ENCODE measurements at places on chromosomes 5 and 9.

DNA sequence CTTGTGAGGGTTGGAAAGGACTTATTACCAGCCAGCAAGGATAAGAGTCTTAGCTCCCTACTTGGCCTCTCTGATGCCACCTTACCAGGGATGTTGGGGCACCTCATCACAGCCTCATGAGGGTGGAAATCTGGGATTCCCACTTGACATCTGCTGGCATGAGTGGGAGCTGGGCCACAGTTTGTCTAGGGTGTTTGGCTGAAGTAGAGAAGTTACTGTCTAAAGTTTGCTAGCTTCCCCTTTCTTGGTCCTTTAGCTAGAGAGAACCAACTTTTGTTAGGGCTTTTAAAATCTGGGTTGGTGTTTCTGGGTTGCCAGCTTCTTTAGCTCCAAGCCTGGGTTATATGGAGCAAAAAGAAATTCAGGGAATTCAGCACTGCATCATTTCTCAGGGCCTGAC is 57.5 kb upstream of the GNA14 start:
- no peak for DNase-seq

GRCh38 chr9:122580360-122580759 is 2.8 kb downstream of the OR1L8 start:
- no peak for DNase-seq

DNA sequence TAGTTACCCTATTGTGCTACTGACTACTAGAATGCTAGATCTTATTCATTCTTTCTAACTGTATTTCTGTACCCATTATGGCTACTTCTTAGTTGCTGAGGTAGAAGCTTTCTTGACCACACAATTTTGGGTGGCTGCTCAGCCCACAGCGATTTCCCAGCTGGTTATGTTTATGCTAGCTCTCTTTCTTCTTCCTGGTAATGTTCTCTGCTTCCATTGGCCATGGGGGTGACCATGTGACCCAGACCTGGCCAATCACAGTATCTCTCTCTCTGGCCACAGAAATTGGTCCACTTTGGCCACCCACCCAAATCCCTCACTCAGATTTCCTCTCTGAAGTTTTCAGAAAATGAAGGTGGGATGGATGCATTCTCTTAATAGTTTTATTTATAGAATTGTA is 427.9 kb upstream of the CLINT1 start:
- no peak for DNase-seq

GRCh38 chr9:97563458-97564135 is 62.1 kb downstream of the TMOD1 start:
- peak; percentile 29 for DNase-seq

DNA sequence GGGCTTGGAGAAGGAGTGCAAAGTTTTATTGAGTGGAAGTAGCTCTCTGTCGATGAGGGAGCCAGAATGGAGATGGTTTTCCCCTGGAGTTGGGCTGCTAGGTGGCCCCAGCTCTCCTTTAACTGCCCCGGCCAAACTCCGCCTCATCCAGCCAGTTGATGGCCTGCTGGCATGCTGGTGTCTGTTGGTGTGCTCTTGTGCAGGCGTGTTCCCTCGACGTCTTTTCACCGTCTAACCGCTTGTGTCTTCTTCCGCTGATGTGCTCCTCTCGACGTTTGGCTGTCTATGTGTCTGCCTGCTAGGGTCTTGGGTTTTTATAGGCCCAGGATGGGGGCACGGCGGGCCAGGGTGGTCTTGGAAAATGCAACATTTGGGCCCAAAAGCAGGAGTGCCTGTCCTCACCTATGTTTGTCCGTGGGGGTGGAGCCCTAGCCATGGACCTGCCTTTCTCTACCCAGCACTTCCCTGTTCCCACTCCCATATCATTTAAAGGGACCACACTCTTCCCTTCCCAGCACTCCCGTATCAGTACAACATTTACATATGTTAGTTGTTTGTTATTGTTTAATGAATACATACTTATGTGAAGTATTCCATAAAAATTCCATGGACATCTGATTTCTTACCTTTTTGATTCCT is 97.9 kb downstream of the CDC42SE2 start:
- no peak for DNase-seq

DNA sequence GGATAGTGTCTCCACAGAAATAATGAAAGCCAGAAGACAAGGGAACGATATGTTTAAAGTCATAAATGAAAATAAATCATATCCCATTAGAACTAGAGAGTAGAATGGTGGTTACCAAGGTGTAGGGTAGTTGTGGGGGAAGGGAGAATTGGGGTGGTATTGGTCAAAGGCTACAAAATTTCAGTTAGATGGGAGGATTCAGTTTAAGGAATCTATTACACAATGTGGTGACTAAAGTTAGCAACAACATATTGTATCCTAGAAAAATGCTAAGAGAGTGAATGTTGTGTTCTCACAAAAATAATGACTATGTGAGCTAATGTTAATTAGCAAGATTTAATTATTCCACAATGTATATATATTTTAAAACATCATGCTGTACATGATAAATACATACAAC is 27.8 kb upstream of the LARP1 start:
- no peak for DNase-seq

GRCh38 chr5:37520811-37521210 is 141.7 kb downstream of the WDR70 start:
- no peak for DNase-seq

DNA sequence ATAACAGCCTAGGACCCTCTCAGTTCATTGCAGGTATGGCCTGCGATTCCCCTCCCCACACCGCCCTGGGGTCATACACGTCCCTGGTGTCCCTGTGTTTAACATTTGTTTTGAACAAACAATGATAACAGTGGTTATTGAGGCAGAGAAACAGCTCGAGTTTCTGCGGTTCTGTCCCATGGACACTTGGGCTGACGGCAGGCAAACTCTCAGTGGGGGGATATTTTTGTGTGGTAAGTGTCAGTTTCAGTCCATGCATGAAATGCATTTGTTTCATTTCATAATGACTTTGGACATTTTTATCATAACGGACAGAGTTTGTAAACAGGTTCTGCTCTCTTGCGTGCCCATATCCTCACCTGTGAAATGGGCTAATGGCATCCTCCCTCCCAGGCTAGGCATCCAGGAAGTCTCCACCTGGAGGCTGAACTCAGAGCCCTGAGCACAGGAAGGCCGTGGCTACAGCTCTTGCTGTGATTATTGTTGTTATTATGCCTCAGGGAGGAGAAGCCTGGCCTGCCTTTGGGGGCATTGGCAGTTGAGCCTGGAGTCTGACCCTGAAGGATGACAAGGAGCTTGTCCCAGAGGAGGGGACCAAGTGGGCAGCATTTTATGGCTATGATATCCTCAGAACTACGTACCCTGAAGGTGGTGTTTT is 190.9 kb downstream of the GADD45G start:
- no peak for DNase-seq

GRCh38 chr9:18741945-18742344 is 268.0 kb downstream of the ADAMTSL1 start:
- DNase-seq: no peak

GRCh38 chr9:106887066-106887465 is 24.1 kb downstream of the ZNF462 start:
- DNase-seq: no peak

DNA sequence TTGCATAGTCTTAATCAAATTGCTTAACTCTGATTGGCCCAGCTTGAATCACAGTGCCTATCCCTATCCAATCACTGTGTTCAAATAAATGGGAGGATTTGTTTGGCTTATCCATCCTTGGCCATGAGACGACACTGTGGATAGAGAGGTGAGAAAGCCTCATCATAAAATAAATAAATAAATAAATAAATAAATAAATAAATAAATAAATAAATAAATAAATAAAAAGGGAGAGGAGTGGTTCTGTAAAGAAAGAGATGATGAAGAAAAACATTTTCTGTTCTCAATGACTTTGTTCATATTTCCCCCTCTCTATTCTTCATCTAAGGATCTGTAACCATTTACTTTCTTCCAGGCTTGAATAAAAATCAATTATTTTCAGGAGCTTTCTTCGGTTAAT is 74.7 kb downstream of the PTPRD start:
- DNase-seq: no peak

DNA sequence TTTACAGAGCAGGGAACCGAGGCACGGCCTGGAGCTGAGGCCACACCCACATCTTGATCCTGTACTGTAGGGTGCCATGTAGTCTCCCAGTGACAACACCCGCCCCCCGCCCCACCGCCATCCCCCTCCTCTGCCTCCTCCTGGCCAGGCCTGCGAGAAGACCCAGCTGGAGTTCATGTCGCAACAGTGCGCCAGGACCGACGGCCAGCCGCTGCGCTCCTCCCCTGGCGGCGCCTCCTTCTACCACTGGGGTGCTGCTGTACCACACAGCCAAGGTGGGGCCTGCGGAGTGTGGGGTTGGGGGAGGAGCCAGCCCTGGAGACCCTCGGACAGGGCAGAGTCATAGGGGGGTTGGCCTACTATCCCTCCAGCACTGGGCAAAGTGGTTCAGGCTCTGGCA is 14.5 kb downstream of the ADAMTS13 start:
- no peak for DNase-seq

GRCh38 chr5:157548513-157549282 is 26.9 kb downstream of the ADAM19 start:
- DNase-seq: no peak

DNA sequence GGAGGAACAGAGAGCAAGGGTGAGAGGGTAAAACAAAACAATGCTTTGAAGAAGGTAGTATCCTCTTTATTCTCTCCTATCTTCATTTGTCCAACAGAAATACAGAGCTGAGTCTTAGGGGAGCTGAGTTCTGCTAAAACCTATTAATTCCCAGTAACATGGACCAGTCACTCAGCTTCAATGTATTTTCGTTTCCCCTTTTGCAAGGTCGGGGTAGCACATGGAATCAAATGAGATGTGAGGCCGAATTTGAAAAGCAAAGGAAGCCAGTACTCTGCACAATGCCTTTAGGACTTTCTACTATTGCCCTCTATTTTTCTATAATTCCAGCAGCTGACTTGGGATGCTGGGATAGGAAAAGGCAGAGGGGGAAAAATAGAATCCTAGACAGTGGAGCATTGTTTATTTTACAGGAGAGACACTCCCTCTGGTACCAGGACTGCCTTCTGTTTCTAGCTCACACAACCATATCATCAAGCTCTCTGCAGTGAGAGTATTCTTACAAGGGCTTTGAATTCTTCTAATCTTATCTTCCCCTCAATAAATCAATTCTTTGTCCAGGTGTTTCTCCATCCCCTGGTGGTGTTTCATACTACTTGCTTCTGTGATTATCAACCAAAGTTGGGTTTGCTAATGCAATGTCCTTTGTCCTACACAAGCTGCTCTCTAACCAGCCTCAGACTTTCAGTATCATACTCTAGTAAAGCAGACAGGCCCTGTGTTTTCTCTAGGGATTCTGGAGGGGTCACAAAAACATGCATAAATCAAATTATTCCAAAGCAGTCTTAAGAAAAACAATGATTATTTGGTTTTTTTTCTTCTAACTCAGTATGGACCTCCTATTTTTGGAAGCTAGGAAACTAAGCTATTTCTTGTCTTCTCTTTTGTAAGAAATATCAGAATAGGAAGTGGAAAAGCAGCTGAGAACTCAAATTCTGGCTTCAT is 341.5 kb downstream of the OSTF1 start:
- no peak for DNase-seq

GRCh38 chr9:4276856-4277255 is 23.0 kb downstream of the GLIS3 start:
- no peak for DNase-seq

- no peak for DNase-seq
These were observed 69.8 kb downstream of the ICE1 start for GRCh38 chr5:5492087-5492933.

DNA sequence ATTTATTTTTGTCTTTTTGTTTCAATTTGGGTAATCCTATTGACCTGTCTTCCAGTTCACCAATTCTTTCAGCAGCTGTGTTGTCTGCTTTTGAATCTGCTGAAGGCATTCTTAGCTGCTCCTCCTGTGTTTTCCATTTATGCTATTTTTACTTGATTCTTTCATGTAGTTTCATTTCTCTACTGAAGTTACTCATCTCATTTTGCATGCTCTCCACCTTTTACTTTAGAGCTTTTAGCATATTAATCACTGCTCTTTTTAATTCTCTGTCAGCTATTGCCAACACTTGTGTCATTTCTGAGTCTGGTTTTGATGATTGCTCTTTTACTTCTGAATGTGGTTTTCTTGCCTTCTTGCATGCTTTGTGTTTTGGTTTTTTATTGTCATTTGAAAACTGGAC is 496.0 kb upstream of the CLINT1 start:
- DNase-seq: no peak
